ENCODE measurements at places on chromosomes 7 and 10. TPM values are rescaled to one million over a fixed set of nuclear protein-coding genes. Genes with fewer than 3 reads are reported as not detected.

NRCAM gene
- 3.4 TPM for total RNA-seq

ACTL6B gene
- total RNA-seq, result not detected

PRKG1 gene
- total RNA-seq, result 52.4 TPM

ERV3-1 gene
- total RNA-seq, result 10.7 TPM

ERVW-1 gene
- not detected for total RNA-seq
